ENCODE measurements at places on chromosomes 6 and 20. TPM values are rescaled to one million over a fixed set of nuclear protein-coding genes. Genes with fewer than 3 reads are reported as not detected.

The HEY2 gene
- total RNA-seq, result not detected

The C20orf202 gene
- total RNA-seq, result under 0.01 TPM

The ZNF165 gene
- 0.33 TPM for total RNA-seq

The LBP gene
- under 0.01 TPM for total RNA-seq

The C6orf163 gene
- 1.8 TPM for total RNA-seq

The HEBP2 gene
- total RNA-seq, result 21.5 TPM

DNA sequence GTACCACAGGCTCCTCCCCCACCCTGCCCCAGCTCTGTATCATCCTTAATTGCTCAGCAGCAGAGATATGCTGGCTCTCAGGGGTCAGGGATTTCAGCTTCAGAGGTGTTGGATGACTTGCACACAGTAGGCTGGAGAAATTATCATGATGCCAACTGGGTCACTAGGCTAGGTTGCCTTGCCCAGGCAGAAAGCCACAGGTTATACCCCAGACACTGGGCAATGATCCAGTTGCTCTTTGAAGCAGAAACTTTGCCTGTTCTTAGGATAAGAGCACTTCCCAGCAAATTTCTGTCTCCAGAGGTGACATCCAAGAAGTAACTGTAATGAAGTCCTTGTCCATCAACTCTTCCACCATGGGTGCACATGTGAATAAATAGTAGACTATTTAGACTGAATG, 38.3 kb upstream of the SCML4 start:
- DNase-seq, result no peak

- no peak for DNase-seq
These were observed 290.5 kb downstream of the FOXA2 start for GRCh38 chr20:22293886-22294285.

GRCh38 chr6:137522831-137523230, 28.6 kb upstream of the OLIG3 start:
- no peak for DNase-seq

DNA sequence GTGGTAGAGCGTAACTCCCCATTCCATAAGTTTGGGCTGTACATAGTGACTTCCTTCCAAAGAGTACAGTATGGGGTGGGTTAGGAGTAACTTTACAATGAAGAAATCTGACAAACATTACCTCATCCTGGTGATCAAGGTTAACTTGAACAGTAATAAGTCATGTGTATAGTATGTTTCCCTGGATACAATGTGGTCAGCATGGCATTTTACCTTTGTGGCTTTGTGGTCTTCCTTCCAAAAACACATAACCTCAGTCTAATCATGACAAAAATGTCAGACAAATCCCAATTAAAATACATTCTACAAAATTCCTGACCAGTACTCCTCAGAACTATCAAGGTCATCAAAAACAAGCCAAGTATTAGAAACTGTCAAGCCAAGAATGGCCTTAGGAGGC, 225.1 kb downstream of the UBE3D start:
- peak; percentile 79 for DNase-seq

DNA sequence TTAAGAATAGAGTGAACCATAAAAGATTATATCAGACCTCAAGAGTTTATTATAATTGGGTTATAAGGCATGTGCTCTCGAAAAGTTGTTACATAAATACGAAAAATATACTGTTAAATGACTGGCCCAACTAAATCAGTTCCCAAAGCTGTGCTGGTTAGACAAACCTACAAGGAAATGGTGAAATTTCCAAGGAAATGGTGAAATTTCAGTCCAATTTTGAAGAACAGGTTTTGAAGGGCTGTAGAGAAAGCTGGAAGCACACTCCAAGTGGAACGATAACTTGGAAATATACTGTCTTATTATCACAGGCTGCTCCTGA, 400 bp upstream of the TRMT11 start:
- DNase-seq, result no peak

DNA sequence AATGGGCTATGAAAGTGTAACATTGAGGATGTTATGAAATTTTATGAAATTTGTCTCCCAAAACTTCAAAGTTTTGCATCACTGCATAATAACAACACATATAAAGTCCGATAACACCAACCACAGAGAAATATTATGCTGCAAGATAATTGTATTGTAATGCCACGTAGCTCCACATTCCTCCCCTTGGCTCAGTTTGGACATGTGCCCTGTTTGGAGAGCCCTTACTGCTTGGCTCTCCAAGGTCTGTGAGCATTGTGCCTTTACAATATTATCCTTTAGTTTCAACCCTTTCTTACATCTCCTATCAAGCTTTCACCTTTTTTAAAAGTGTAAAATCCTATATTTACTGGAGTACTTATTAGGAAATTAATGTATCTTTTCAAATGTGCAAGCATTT, 10.8 kb downstream of the HBS1L start:
- no peak for DNase-seq

DNA sequence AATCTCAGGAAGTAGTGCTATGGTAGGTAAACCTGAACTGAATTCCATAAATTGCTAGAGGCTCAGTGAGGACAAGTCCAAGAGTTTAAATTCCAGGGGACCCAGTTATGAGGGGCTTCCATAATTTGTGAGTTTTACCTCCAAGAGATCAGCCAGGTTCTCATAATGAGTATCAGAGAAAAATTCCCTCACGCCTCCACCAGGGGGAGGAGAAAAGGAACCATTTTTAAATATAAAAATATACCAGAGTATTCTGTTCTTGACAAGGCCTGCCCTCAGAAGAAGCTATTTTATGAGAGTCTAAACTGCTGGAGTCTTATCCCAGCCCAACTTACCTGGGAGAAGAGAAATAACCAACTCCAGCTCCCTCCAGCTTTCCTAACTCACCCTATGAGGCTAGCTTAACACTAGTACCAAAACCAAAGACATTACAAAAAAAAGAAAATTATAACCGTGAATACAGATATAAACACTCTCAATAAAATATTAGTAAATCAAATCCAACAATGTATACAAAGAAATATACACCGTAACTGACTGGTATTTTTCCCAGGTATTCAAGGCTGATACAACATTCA, 158.7 kb downstream of the TFAP2A start:
- DNase-seq, result no peak

DNA sequence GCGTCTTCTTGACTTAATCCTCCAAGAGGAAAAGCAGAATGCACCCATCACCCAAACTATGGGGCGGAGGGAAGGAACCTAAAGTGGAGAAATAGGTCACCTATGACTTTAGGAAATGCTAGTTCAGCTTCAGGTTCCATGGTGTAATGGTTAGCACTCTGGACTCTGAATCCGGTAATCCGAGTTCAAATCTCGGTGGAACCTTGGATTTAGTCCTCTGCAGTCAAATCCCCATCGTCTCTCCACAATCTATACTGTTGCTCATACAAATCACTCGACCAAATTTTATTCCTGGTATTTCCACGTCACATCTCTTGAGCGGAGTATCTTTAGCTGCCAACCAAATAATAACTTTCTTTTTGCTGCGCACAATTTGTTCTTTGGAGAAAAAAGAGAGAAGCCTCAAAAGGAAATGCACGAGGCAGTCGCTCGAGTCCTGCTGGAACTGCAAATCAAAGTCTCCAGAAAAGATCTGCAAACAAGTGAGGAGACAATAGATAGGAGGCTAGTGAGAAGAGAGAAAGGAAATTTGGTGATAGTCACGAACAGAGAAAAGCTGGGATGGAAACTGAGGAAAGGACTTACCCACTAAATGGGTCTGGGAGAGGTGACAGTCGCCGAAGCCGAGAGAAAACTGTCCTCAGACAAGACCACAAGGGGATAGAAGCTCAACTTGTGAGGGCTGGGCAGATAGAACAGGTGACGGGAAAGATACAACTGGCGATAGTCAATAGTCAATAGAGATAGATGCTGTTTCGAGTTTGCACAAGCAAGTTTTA, 16.6 kb downstream of the POM121L2 start:
- DNase-seq, result peak; percentile 66

DNA sequence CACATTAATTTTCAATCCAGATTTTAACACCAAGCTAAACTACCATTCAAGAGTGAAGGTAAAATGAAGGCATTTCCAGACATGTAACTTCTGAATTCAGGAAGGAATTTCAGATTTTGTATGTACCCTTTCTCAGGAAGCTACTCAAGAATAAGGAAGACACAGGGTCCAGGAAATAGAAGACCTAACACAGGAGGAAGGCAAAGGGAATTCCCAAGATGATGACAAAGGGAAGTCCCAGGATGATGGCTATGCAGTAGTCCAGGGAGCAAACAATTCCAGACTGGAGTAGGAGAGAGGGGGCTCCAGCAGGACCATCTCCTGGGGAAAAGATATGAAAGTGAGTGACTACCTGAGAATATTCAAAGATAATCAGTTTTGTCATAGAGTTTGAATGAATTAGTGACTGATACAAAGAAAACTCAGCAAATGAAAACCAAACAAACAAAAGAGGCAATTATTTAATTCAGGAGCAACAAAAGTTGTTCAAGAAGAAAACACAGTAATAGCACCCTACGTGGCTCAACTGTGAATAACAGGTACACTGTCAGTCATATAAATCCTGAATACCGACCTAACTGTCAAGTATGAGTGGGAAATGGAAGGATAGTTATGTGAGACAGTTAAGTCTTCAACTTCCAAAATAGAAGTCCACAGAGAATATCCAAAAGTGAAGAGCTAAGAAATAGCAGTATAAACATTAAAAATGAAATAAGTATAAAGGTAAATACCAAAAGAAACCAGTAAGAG, 4.0 kb downstream of the RNF24 start:
- no peak for DNase-seq
